Kidney epithelial cell (primary cell): ENCODE measurements at places on chromosomes 12 and 14. TPM values are rescaled to one million over a fixed set of nuclear protein-coding genes. Genes with fewer than 3 reads are reported as not detected.

Gene TWF1
- 132 and 137 TPM in 2 replicates for total RNA-seq

Gene FAM181A
- not detected in 2 replicates for total RNA-seq

Gene E2F7
- total RNA-seq = 34.2 and 53.3 TPM in 2 replicates

Gene ARHGAP9
- 1.1 and 2.9 TPM in 2 replicates for total RNA-seq

Gene SPATS2
- 8.8 and 18.2 TPM in 2 replicates for total RNA-seq
